ENCODE measurements at places on chromosomes 1 and 21.

DNA sequence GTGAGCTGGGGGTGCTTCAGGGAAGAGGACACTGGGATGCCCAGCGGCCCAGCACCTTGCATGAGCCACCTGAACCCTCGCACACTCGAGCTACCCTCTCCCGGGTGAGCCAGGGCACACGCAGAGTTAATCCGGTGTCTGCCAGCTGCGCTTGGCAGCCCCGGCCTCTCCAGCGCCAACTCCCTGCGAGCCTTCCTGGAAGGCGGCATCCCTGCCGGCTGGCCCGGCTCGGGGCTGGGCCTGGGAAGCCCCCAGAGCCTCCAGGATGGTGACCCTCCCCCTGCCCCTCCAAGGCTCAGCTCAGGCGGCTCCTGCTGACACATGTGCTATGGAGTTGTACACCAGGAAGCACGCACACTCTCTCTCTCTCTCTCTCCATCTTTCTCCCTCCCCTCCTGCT is 48.7 kb downstream of the RAP1GAP start:
- no peak for DNase-seq

DNA sequence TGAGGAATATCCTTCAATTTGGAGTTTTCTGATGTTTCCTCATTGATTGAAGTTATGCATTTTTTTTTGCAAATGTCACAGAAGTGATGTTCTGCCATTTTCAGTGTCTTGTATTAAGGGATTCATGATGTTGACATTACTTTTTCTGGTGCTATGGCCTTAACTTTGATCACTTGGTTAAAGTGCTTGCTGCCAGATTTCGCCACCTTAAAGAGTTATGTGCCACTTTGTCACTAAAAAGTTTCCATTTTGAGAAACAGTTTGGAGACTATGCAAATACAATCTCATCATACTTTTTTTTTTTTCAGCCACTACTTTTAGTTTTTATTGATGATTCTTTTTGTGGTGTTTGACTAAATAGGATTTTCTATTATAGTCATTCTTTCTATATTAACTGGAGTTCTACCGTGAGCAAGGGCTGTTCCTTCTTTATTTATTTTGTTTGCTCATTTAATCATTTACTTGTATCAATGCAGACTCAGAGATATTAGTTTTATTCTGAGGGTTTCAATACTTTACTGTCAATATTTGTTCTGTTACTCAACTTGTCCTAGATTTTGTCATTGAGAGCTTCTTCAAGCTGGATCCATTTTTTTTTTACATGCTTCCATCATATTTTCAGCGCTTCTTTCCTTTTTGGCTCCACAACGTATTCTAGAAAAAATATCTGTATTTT is 3.2 kb downstream of the GBP7 start:
- DNase-seq = no peak

GRCh38 chr1:226104671-226105121 is 42.2 kb downstream of the H3-3A start:
- no peak for DNase-seq

GRCh38 chr1:30950700-30951099 is 42.1 kb upstream of the SDC3 start:
- DNase-seq = no peak

Data from stimulated activated CD8-positive, alpha-beta memory T cell treated with anti-CD3 and anti-CD28 coated beads, Interleukin-4, amount 100 ng/mL, for 1 hour (primary cell).